ENCODE measurements at places on chromosomes 7 and 10.

GRCh38 chr7:140168816-140169215 is 8.0 kb downstream of the KDM7A start:
- no peak for DNase-seq

GRCh38 chr10:102163342-102163989 is 11.3 kb downstream of the NOLC1 start:
- DNase-seq = no peak

DNA sequence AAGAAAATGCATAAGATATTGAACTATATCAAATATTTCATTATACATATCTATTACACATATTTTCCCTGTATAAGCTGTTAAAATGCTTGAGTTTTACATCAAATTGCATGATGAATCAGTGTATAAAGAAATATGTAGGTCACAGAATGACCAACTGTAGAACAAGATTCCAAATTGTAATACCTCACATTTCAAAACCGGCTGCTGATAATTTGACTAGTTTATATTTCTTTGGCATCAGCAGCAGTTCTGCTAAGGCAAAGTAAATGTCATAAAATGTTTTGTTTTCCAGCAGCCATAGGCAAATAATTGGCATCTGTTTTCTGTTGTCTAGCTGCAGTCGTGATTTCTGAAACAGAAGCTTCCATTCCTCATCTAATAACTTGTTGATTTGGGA is 633.9 kb downstream of the ARL4A start:
- no peak for DNase-seq

GRCh38 chr10:58746474-58747185 is 234.0 kb downstream of the BICC1 start:
- DNase-seq = no peak

DNA sequence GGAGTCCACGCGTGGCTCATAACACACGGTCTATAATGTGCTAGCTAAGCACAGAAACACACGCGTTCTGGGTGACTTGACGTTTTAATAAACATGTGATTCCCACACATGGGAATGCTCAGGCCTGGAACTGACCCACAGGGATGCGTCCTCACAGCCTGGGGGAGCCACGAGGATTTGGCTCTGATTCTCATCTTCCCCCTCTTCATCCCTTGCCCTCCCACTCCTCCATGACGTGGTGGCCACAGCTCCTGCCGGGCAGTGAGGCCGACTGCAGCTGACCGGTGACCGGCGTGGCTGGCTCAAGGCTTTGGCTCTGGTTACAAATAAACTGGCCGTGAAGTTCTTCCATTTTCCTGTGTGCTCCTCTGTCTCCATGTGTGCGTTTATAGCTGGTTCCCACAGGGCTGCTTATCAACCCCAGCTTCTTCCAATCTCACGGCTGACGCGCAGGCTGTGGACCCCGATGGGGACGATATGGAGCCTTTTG is 40.9 kb upstream of the KLF6 start:
- no peak for DNase-seq

- no peak for DNase-seq
Observed at GRCh38 chr10:61623161-61623560, 39.6 kb upstream of the CABCOCO1 start.

GRCh38 chr10:43039624-43040481 is 37.0 kb upstream of the RET start:
- no peak for DNase-seq

GRCh38 chr7:144821067-144821466 is 14.8 kb downstream of the TPK1 start:
- peak; percentile 3 for DNase-seq

- DNase-seq = no peak
Observed at GRCh38 chr10:73039635-73040034, 57.0 kb downstream of the P4HA1 start.

GRCh38 chr7:73971704-73972341 is 56.1 kb upstream of the ELN start:
- DNase-seq = no peak

- DNase-seq = no peak
Observed at GRCh38 chr10:102140913-102141540, 8.2 kb downstream of the PPRC1 start.

GRCh38 chr7:44244282-44244681 is 43.5 kb downstream of the YKT6 start:
- no peak for DNase-seq

DNA sequence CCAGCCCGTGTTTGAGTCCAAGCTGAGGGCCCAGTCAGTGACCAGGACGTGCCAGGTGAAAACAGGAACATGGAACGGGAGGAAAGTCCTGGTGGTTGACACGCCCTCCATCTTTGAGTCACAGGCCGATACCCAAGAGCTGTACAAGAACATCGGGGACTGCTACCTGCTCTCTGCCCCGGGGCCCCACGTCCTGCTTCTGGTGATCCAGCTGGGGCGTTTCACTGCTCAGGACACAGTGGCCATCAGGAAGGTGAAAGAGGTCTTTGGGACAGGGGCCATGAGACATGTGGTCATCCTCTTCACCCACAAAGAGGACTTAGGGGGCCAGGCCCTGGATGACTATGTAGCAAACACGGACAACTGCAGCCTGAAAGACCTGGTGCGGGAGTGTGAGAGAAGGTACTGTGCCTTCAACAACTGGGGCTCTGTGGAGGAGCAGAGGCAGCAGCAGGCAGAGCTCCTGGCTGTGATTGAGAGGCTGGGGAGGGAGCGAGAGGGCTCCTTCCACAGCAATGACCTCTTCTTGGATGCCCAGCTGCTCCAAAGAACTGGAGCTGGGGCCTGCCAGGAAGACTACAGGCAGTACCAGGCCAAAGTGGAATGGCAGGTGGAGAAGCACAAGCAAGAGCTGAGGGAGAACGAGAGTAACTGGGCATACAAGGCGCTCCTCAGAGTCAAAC is 5.2 kb downstream of the GIMAP5 start:
- DNase-seq = no peak

DNA sequence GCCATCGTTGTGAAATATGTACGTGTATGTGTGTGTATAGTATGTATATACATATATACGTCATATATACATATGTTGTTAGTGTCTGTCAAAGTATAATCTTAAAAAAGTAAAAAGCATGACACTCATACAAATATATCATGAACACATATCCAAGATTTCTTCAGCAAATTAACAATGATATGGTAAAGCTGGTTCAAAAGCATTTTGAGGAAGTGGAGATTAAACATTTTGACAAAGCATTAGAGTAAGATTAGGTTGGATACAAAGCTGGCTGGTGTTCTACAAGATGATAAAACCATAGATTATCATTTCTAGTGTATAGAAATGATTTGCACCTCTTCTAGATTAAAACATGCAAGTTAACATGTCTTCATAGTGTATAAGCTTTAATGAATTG is 771 bp upstream of the NUDCD3 start:
- DNase-seq = no peak

GRCh38 chr10:119022846-119023552 is 6.5 kb upstream of the NANOS1 start:
- no peak for DNase-seq

DNA sequence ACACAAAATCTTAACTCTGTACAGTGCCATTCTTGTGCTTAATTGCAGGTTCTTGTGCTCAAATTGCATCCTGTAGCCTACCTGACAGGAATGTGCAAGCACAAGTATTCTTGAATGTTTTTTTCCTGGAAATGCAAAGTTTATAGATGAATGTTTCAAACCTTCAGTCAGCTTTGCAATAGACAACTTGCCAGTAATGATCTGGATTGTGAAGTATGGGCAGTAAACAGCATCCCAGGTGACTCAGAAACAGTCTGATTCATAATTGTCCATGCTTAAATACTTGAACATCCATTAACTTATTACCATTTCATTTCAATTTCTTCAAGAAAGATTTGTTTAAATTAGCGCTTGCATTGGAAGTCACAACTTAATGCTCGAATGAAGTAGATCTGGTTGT is 347.2 kb downstream of the SDK1 start:
- DNase-seq = no peak

DNA sequence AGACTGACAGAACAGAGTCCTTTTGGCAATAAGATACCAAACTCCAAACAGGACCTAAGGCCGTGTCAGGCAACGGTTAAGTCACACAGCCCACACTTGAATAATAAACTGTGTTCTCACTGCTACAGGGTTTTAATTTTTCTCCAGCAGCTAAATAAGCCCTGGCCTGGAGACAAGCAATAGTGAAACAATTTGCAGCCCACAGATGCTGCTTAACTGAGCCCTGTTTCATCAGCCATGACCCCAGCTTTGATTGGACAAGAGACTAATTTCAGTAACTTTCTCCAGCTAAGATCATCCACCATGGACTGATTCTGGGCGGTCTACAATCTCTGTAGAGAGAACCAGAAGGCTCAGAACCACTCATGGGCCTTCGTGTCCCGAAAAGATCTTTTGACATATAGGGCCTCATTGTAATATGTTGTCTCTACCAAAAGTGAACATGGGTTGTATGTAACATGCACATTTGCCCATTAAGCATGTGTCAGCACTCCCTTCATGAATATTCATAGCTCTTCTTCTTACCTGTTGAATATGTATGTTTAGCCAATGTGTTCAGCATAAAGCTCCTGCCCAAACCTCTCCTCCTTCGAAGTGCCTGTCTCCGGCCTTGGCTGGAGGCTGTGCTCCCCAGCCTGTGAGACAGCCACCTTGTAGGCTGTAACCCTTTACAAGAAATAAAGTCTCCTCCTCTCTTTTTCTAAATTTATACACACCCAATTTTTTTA is 223.1 kb upstream of the AKR1E2 start:
- DNase-seq = no peak

- no peak for DNase-seq
Observed at GRCh38 chr7:157139810-157140510, 1.2 kb downstream of the UBE3C start.

DNA sequence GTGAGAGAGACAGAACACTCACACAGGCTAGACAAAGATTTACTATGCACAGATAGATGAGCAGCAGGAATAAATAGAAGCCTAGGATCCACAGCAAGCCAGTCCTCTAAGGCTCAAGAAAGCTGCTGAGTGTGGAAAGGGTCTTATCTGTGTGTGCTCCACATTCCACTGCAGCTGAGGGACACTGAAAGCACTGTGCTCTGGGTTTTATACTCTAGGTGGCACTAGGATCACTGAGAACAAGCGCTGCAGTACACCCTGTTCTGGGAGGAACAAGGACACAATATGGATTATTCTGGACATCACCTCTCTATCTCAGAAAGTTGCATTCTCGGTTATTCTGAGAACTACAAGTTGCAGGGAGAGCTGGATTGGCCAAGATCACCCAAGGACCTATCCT is 4.9 kb upstream of the KLHL7 start:
- no peak for DNase-seq

- DNase-seq = no peak
Observed at GRCh38 chr7:116776610-116777289, 85.6 kb upstream of the CAPZA2 start.

- no peak for DNase-seq
Observed at GRCh38 chr7:157306846-157307838, 29.7 kb upstream of the DNAJB6 start.

DNA sequence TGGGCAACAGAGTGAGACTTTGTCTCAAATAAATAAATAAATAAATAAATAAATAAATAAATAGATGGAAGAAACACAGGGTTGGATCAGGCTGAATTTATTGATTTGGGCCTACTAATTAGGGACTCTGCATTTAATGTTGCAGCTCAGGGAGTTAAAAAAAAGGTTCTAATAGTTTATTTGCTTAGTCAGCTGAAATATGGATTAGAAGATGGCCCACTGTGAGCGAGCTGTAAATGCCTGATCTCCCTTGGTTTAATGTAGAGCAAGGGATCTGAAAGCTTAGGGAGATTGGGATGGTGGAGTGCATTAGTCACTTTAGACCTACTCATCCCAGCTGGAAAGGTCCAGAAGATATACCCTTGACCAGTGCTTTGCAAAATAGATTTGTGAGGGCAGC is 25.1 kb upstream of the PDIA4 start:
- DNase-seq = no peak

DNA sequence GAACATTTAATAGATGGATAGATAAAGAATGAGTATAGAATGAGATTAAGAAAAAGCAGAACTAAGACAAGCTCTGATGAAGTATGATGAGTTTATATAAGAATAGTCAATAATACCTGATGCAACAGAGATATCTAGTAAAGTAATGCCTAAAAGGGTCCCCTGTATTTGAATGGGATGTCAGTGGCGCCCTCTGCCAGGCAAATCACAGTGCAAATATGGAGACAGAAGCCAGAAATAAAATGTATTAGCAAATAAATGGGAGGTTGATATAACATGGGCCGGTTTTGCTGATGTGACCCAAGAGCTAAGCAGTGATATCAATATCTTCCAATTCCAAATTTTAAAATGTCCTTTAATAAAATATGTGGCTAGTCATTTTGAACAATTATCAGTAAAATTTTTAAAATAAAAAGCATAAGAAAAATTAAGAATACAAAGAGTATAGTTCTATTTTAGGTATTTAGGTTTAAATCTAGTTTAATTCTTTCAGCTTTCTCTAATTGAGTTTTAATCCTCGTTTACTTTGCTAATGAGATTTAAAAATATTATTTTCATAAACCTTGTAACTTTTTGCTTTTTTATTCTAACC is 62.6 kb downstream of the ADK start:
- no peak for DNase-seq

GRCh38 chr7:19327018-19327417 is 181.8 kb upstream of the FERD3L start:
- DNase-seq = no peak

DNA sequence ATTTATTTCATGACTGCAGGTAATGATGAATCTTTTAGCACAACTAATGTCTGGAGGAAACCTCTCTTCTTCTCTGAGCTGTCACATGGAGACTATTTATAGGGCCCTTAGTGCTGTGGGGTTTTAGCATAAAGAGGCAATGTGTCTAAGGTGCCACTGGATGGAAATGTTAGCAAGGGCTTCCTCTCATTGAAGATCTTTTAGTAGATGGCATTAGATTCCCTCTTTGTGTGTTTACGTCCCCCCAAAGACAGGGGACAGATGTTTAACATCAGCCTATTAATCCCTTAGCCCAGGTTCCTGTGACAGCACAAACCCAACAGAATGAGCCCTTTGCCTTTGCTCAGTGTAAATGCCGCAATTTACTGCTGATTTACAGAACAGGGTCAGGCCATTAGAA is 208.6 kb downstream of the SKAP2 start:
- no peak for DNase-seq

- no peak for DNase-seq
Observed at GRCh38 chr7:48611993-48612392, 312.4 kb upstream of the CDC14C start.

GRCh38 chr7:151793531-151793951 is 83.4 kb downstream of the PRKAG2 start:
- DNase-seq = no peak

- no peak for DNase-seq
Observed at GRCh38 chr10:75040576-75040975, 70.9 kb upstream of the SAMD8 start.

- DNase-seq = no peak
Observed at GRCh38 chr10:30915146-30915545, 116.5 kb downstream of the ZNF438 start.

DNA sequence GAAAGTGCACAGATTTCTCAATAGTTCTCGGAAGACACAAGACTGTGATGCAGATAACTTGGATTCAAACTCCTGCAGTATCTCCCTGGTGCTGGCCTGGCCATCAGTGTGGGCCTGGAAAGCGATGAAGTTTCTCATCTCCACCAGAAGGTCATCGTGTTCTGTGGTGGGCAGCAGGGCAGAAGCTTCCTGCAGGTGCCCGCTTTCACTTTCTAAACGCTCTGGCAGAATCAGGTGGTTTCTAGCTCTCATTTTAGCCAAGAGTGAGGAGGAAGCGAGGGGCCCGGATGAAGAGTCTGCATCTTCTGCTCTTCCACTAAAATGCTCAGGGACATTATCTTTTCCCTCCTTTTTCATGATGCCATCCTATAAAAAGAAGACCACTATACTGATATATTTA is 63.0 kb upstream of the DRGX start:
- DNase-seq = no peak

GRCh38 chr7:108605559-108606201 is 36.0 kb downstream of the DNAJB9 start:
- no peak for DNase-seq
